ENCODE measurements at places on chromosomes 12 and 14. TPM values are rescaled to one million over a fixed set of nuclear protein-coding genes. Genes with fewer than 3 reads are reported as not detected.

DNA sequence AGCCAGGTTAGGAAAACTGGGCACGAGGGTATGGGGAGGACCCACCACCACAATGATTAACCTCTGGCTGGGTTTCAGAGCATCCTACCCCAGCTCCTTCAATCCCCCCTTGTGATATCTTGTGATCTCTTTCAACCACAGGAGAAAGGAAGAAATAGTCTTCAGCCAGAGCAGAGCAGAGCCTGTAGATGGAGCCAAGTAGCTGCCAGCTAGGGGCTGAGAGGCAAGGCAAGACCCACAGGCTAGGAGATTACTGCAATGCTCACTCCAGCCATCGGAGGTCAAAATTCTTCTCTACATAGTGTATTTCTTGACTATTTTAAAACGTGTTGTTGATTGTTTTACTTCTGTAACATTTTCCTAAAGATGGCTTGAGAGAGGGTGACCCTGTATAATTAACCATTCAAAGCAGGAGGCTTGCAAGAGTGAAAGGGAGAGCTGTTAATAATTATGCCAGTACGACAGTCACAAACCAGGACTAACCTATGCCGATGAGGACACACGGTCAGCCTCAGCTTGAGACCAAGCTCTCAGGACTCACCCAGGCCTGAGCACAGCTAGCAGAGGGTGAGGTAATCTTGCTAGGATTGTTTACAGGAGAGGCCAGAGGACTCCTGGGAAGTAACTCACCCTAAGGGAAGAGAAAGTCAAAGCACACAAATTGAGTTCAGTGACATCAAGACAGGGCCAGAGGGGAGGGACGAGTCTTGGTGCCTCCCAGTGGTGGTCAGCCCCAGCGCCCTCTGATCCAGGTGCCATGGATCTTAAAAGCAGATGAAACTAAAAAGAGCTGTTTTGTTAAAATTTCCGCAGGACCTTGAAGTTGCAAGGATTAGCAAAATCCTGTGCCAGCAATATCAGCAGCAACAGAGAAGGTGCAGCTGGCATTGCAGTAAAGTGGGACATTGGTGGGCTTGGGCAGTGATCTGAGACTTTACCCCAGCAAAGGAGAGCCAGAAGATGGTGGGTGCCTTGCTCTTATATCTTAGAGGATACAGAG, 29.8 kb upstream of the CDKN3 start:
- peak; percentile 41 for DNase-seq

DNA sequence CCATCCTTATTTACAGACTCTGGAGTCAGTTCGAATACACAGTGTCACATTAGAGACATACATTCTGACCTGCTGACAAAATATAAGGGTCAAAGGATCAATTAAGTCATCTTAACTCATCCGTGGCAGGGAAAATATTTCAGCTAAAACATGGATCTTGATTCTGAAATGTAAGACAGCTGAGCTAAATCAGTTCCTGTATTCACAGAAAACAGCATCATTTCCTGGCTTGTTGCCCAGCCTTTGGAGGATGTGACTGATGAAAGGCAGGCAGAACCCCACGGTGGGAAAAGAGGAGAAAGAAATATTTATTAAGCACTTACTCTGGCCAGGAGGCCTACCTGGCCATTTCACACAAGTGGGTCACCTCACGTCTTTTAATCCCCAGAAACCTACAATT, 101.9 kb downstream of the GAS2L3 start:
- peak; percentile 14 for DNase-seq

GRCh38 chr14:68709007-68709406, 83.9 kb downstream of the ZFP36L1 start:
- no peak for DNase-seq

- peak; percentile 63 for DNase-seq
Observed at GRCh38 chr14:102694530-102695166, 82.6 kb upstream of the TRAF3 start.

- no peak for DNase-seq
Observed at GRCh38 chr12:121314431-121314830, 17.9 kb upstream of the CAMKK2 start.

DNA sequence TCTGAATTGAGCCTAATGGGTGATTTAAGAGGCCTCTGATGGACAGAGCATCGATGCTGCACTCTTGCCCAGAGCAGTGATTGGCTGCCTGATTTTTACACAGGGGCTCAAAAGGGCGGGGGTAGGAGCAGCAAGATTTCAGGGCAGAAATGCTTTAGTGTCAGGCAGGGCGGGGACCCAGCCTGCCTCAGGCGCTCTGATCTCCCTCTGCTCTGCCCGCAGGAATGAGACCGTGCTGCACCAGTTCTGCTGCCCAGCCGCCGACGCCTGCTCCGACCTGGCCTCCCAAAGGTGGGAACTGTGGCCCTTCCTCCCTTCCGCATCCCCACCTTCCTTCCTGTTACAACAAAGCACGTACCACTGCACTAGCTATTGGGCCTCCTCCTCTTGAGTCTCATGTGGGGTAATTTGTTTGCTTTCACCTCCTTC, 32.4 kb downstream of the IQSEC3 start:
- no peak for DNase-seq

DNA sequence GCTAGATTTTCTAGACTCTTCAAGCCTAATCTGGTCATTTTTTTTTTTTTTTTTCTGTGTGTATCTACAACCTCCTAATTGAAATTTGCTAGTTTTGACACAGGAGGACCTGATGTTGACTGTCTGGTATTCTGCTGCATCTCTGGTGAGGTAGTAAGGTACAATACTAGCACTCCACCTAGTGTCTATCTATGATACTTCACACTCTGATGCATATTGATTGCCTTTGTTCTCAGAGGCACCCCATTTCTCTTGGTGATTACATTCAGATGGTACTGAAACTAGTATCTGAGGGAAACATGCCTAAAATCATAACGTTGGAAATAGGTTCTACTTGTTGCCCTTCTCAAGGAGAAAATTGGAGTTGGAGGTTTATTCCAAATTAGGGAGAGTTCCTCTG, 930.5 kb upstream of the NOVA1 start:
- DNase-seq = no peak

GRCh38 chr12:33427071-33427470, 12.5 kb downstream of the SYT10 start:
- no peak for DNase-seq

DNA sequence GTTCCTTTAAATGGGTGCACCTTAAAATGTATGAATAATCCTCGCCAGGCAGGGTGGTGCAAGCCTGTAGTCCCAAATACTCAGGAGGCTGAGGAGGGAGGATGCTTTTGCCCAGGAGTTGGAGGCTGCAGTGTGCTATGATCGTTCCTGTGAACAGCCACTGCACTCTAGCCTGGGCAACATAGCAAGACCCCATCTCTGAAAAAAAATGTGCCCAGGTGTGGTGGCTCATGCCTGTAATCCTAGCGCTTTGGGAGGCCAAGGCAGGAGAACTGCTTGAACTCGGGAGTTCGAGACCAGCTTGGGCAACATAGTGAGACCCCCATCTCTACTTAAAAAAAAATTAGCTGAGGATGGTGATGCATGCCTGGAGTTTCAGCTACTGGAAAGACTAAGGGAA, 39.6 kb downstream of the ACACB start:
- DNase-seq = no peak

DNA sequence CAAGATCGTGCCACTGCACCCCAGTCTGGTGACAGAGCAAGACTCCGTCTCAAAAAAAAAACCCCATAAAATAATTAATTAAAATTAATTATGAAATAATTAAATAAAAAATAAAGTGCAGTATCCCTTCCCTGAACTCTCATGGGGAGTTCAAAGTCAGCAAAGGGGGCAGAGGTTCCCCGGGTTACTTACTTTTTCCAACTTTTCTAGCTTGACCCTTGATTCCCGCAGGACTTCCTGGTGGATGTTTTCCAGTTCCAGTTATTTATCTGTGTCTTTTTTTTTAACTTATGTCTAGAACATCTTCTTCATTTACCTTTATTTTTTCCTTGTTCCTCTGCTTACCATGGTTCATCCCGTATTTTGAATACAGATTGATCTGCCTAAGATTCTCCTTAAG, 197.4 kb downstream of the EPS8 start:
- no peak for DNase-seq

DNA sequence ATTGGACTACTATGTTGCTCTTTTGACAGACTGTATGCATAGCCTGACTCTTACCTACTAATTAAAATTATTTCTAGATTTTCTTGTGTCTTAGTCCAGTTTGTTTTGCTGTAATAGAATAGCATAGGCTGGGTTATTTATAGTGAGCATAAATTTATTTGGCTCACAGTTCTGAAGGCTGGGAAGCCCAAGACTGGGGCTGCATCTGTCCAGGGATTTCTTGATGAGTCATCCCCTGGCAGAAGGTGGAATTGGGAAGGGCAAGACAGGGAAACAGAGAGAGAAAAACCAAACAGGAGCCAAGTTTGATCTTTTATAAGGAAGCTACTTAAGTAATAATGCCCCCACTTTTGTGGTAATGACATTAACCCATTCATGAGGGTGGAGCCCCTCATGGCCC, 759.2 kb upstream of the LRFN5 start:
- DNase-seq = no peak

- DNase-seq = no peak
Observed at GRCh38 chr12:78799649-78800048, 64.9 kb upstream of the SYT1 start.

- DNase-seq = no peak
Observed at GRCh38 chr14:37546621-37547447, 48.2 kb downstream of the FOXA1 start.

GRCh38 chr14:61621444-61621843, 73.9 kb upstream of the HIF1A start:
- DNase-seq = no peak

DNA sequence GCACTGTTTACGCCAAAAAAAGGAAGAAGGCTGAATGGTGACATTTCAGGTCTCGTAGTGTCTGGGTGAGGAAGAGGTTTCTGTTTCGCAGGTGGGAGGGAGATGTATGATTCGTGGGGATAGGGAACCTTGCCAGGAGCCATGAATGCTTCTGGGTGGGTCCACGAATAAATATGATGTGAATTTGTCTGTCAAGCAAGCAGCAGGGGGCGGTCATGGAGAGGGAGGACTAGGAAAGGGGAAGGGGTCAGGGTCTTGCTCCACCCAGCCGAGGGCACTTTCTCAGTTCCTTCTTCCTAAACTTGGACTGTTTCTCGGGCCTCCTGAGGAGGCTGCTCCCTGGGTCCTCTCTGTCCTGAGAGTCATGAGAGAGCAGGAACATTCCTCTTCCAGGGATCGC, 72.5 kb downstream of the LGMN start:
- DNase-seq = peak; percentile 29

GRCh38 chr12:106739318-106739717, 35.2 kb upstream of the RIC8B start:
- DNase-seq = no peak

DNA sequence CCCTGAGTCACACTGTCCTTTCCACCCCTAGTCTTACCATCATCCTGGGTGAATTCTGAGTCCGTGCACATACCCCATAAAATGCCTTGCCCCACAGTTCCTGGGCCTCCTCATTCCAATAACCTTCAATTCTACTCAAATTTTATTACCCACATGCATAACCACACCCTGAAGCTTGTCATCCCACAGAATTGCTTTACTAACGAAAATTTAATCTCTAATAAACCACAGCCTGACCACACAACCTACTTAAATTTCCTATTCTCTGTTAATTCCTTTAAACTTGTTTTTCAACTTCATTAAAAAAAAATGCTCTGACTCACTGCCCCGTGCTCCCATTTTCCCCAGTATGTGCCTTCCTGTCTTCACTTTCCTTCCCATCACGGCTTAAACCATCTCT, 205.9 kb downstream of the PHLDA1 start:
- DNase-seq = no peak

DNA sequence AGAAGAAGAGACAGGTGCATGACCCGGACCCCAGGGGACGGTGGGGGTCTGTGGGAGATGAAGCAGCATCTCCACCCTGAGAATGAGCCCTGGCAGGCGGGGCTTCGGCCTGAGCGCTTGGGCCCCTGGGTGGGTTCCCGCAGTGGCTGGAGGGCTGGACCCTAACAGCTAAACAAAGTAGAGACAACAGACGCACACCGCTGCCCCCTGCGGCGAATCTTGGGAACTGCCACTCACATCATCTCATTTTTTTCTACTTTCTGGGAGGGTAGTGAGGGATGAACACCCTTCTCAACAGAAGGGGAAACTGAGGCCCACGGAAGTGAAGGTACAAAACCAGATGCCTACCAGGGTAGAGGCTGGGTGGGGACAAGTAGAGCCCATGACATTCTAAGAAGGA, 104.7 kb downstream of the RFLNA start:
- peak; percentile 42 for DNase-seq

DNA sequence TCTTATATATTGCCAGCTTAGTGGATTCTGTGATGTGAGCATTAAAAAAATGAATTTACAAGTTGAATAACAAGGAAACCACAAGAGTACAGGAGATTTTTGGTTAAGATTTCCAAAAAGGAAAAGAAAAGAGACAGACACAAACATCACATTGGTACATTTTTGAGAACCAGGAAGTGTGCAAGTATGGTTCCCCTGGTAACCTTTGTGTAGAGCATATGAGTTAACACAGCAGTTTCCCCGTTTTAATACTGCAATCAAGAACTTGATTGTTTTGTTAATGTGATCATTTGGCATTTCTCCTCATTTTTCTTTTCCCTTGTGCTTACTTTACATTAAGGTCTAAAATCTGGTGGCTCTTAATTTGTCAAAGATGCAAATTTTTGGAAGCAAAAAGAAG, 490.4 kb upstream of the ATP2B1 start:
- DNase-seq = no peak

DNA sequence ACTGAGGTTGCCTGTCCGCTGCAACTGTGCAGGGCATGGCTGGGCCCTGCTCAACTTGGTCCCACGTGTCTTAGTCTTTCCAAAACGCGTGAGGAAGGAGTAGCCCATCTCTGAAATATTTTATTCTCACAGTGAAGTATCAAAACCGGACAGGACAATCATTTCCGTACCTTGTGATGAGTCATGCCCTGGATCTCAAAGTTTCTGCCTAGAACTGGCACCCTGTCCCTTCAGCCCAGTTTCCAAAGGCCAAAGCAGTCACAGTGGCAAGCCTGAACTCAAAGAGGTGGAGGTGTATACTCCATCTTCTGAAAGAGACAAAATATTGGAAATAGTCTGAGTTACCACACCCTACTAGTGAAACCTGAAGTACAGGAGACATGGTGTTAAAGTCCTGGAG, 28.5 kb upstream of the SRGAP1 start:
- DNase-seq = no peak

KRR1 gene
- 5.2 TPM for total RNA-seq

CACNA1C gene
- total RNA-seq = 18.8 TPM

FAM90A1 gene
- not detected for total RNA-seq

SERPINA3 gene
- 25.4 TPM for total RNA-seq

ISCA2 gene
- total RNA-seq = 32.4 TPM

GPRC5A gene
- 106 TPM for total RNA-seq

ZNF384 gene
- 37.8 TPM for total RNA-seq

MYH6 gene
- not detected for total RNA-seq

LRP1 gene
- 248 TPM for total RNA-seq

FAM181A gene
- total RNA-seq = not detected

SIX4 gene
- total RNA-seq = 0.55 TPM

IRAK3 gene
- 5.6 TPM for total RNA-seq

ARHGEF25 gene
- total RNA-seq = 35.9 TPM

Data from transverse colon (tissue), 4 donors.